ENCODE measurements at places on chromosomes 12 and 14.

DNA sequence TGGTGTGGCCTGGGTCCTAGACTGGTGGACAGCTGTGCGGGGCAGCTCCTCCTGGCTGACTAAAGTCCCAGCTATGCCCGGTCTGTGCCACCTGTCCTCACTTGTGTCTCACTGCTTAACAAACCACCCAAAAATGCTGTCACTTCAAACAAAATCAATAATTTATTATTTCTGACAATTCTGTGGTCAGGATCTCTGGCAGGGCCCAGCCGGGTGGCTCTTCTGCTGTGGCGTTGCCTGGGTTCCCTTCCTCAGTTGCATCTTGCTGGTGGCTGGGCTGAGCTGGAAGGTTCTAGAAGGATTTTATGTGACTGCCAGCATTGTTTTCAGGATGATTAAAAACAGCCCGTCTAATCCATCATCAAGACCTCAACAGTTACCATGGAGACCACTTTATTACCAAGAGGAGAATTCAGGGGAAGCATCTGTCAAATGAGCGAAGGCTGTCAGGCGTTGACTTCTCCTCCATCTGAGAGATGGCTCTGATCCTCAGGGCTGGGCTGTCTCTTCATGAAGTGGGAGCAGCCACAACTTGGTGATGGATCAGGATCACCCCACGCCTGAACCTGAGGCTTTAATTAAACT, 280.6 kb upstream of the SFSWAP start:
- DNase-seq, result no peak

GRCh38 chr14:50395448-50395847, 1.2 kb downstream of the CDKL1 start:
- DNase-seq, result no peak

GRCh38 chr12:130506844-130507243, 169.2 kb downstream of the PIWIL1 start:
- no peak for DNase-seq

- no peak for DNase-seq
Observed at GRCh38 chr14:96363751-96364336, 518 bp downstream of the GSKIP start.

DNA sequence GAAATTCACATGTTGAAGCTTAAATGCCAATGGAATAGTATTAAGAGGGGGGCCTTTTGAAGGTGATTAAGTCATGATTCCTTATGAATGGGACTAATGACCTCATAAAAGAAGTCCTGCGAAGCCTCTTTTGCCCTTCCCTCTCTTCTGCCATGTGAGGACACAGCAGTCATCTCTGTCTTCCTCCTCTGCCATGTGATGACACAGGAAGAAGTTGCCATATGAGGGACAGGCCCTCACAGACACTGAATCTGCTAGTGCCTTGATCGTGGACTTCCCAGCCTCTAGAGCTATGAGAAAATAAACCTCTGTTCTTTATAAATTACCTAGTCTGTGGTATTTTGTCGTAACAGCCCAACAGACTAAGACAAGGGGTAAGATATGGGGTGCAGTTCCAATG, 100.7 kb downstream of the VCPKMT start:
- DNase-seq, result no peak

GRCh38 chr14:55713486-55713885, 133.5 kb downstream of the KTN1 start:
- DNase-seq, result no peak

DNA sequence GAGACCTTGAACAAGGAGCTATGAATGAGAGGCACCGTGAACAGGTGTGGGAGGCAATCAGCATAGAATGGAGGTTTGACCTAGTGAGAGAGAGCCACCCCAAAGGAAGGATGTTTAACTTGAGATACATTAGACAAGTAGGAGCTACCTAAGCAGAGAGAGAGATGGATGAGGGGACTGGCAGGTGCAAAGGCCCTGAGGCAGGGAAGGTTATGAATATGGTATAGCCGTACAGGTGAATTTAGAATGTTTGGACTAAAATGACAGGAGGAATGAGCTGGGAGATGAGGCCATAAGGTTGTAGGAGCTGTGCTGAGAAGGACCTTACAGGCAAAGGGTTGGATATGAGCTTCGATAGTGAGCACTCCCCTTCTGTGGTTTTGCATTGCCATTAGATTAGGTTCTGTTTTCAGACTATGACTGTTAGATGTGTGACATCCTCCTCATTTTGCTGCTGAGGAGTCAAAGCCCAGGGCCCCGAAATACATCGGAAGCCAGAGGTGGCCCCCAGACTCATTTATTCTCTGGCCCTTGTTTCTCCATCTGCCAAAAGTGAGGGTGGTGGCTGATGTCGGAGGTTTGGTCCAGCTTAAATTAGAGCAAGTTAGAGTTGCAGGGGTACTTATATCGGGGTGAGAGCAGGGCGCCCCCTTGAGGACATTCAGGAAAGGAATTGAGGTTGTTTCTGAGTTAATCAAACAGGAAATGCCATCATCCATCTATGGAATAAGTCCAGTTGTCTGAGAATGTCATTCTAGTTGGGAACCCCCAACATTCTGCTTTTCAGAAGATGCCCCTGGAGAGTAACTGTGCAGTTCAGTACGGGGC, 29.4 kb downstream of the SLC24A4 start:
- no peak for DNase-seq

GRCh38 chr14:92568621-92569479, 55.3 kb downstream of the RIN3 start:
- DNase-seq, result no peak

DNA sequence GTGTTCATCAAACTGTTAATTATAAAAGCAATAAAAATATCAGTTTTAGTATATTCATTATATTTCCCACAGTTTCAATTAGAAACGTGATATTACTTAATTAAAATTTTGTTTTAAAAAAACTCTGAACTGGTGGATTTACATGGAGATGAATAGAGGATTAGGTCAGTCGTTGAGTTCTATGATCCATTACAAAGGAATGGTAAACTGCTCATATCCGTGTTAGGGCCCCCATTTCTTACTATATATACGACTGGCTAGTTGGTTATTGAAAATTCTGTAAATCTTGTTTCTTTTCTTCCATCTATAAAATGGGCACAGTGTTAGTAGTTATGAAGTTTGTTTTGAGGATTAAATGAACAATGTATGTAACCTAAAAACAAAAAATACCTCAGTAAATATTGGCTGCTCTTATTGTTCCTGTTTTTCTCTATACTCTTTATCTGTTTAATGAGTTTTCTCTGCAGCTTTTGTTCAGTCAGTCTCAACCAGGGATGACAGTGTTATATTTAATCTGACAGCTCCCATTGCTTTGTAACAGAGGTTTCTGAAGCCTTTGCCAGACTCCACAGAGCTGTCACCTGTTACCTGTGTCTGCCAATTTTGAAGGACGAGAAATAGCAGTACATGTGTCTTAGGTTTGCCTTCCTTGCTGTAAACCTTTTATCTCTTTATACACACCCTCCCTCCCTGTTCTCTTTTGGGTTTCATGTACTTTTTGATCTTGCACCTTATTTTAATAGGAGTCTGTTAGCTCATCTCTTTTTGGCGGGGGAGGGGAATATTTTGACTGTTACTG, 41.5 kb downstream of the FRS2 start:
- DNase-seq, result no peak

DNA sequence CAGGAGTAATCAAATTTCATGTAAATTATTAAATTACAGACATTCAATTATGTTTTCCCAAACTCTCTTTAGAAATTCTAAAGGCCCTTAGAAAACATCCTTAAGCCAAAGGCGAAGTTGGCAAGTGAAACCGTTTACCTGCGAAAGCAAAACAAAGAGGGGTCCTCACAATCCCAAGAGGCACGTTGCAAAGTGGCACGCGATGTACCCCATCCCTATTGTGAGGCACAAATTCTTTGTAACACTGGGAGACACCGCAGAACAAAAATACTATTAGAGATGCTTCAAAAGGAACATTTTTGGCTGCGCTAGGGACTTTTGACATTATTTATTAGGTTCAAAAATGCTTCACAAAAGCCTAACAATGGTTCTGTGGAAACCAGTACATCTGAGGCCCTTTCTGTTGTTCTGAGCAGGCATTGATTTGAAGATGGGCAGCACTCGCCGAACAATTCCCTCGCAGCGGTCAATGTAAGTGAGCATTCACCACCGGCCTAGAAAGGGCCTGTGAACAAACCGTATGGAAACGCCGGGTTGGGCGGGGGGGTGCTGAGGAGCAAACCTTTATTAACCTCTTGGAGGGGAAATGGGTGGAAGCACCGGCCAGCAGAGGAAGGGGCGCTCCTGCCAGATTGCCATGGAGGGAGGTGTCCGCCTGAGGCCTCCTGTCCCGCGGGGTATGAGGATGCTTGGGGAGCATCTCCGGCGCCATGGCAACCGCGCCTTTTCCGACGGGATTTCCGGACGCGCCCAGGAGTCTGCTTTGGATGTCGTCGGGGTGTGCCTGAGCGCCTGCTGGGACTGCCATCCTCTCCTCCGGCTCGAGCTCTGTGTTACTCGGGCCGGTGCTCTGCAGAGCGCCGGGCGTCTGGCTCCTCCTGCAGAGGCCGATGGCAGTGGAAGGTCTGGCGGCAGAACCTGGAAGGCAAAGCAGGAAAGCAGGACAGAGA, 193.9 kb downstream of the C12orf42 start:
- DNase-seq, result no peak

- no peak for DNase-seq
Observed at GRCh38 chr12:104414581-104415341, 42.0 kb upstream of the CHST11 start.

- no peak for DNase-seq
Observed at GRCh38 chr12:88081247-88081646, 52.0 kb upstream of the C12orf50 start.

DNA sequence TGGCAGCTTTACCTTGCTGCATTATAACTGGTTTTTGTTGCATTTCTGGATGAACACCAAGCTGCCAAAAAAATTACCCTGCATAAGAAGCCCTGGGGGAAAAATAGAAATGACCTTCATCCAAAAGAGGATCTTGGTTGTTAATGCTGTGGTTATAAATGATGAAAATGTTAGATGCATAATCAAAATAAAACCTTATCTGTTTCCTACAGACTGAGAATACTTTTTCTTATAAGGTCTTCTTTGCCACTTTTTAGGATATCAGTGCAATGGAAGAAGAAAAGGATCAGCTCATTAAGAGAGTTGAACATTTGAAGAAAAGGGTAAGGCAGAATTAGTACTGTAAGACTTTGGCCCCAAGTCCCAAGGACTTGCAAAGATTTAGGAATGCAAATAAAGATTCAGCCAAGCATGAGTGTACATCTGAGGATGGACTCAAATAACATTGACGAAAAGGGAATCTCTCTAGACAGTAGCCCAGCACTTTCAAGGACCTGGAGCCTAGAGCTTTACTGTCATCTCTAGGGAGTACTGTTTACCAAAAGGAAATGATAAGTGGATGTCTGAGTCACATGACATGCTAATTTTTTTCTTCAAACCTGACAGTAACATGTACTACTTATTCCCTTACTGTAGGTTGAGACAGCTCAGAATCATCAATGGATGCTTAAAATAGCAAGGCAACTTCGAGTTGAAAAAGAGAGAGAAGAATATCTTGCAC, 10.7 kb downstream of the IFT81 start:
- DNase-seq, result peak; percentile 7

GRCh38 chr12:42741771-42742510, 152.4 kb upstream of the PRICKLE1 start:
- DNase-seq, result no peak

- no peak for DNase-seq
Observed at GRCh38 chr12:9948606-9949296, 16.6 kb upstream of the CLEC2A start.

DNA sequence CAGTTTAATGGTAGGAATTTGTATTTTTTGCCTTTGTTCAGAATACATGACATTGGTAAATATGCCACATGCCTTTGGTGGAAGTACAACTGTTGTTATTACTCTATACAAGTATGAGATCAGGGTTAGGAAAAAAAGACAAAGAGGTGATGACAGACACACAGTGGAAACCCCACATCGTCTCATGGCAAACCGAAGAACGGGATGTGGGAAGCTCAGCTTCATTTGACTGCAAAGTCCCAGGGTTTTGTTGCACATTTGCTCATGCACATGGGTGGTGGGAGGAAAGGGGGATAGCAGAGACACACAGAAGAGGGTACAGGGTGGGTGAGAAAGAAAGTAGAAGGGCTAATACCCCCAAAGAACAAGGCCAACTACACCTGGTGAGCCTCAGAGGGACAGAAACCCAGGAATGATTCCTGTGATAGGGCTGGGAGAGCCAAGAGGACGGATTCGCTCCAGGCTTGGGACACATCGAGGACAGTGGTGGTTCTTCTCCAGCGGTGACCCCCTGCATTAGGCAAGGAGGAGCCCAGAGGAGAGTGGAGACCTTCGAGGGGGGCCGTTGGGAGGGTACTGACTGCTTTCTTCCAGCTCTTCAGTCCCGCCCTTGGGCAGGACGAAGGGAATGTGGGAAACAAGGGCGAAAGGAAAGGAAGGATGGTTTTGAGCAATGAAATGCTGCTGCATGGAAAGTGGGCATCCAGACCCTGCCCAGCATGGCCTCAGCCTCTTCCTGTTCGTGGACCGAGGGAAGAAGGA, 8.1 kb downstream of the VAMP1 start:
- no peak for DNase-seq

DNA sequence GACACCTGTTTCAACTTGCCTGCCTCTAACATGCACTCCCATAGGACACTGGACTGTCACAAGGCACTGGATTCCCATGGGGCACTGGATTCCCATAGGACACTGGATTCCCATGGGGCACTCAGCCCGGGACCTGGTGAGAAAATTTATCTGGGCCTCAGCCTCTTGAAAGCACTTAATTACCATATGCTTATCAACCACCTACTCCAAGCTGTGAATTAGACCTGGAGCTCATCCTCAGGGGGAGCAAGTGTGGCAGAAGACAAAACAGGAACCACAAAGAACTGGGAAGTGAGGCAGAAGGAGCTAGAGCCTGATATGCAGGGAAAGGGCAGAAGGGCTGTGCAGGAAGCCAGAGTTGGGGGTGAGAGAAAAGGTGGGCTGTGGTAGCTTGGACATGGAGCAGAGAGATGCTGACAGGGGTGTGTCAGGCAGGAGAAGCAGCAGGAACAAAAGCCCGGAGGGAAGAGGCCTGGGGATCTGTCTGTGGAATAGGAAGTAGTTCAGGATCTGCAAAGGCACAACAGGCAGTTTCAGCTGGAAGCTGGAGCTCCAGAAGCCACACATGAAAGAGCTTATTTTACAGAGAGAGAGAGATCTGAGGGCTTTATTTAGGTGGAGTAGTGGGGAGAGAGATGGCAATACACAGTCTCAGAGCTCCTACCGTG, 3.1 kb downstream of the KRT82 start:
- DNase-seq, result no peak

DNA sequence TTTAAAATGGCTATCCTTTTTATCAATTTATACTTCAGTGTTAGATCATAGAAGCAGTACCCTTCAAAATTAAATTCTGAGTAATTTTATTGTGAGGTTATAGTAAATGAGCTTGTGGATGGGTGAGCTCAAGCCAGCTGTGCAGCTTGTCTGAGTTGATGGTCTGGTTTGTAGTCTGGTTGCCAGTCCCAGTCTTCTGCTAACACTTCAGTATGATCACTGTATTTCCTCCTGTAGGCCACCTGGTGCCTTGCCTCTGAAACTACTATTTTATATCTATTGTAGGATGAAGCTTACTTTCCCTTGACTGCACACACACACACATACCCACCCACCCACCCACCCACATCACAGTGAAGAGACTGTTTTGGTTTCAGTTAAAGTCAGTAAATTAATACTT, 496.4 kb downstream of the PCNX1 start:
- no peak for DNase-seq

- DNase-seq, result no peak
Observed at GRCh38 chr12:124617615-124618014, 50.2 kb upstream of the NCOR2 start.

Data from NCI-H187 treated with DMSO at 0.1 percent for 48 hours (cell line).